ENCODE measurements at places on chromosomes 2 and 18.

- DNase-seq: no peak
Observed at GRCh38 chr18:5600378-5601071, 56.7 kb upstream of the EPB41L3 start.

GRCh38 chr18:13627639-13628038 is 98.7 kb downstream of the FAM210A start:
- no peak for DNase-seq

- no peak for DNase-seq
Observed at GRCh38 chr2:1987379-1987778, 243.1 kb upstream of the PXDN start.

DNA sequence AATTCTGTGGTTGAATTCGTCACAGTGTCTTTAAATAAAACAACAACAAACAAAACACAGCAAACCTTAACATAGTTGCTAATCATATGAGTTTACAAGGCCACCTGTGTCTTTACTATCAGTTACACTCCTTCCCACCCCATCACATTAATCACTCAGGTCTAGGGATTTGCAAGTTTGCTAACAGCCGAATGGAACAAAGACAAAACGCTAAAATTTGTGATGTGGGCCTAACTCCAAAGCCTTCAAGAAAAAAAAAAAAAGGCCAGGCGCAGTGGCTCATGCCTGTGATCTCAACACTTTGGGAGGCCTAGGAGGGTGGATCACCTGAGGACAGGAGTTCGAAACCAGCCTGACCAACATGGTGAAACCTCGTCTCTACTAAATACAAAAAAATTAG is 566 bp upstream of the POLI start:
- DNase-seq: no peak

DNA sequence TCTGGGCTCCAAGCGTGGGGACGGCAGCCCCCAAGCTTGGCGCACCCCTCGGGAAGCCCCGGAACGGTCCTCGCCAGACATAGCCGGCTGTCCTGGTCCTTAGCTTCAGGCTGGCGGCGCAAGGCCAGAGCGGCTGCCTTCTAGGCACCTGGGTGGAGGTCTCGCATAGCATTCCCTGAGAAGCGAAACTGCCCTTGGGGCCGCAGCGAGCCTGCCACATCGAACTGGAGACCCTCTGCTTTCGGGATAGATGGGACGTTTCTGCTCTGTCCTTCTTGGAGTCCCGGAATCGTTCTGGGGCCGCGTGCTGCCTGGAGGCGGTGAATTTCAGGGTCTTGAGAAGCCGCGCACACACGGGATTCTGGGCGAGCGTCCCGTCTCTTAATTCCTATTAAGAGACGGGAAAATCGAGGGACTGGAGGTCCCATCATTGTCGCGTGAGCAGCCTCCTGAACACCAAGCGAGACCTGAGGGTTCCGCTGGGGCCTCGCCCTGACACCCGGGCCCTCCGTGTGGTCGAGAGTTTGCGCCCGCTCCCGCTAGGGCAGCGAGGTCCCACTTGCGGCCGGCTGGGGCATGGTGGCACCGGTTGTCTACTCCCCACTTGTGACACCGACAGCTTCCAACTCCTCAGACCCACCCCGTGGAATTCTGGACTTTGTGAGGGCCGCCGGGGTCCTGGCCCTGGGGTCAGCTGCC is 9.7 kb upstream of the EN1 start:
- DNase-seq: no peak

DNA sequence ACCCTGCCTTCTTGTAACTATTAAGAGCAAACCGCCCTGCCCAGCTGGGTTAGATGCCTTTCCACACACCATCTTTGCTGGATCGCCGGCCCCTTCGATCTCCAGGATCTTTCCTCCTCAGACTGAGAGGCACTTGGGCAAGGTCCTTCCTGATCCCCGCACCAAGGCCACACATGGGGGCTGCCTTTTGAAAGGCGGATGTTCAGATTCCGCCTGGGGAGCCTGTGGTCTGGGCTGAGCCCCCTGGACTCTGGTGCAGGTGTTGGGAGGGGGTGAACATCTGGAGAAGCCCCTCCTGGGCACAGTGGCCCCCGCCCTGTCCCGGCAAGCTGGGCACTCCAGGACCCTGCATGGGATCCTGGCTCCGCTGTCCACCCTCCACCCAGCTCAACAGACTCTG is 135.4 kb upstream of the HDAC4 start:
- no peak for DNase-seq

- DNase-seq: no peak
Observed at GRCh38 chr18:36974686-36975085, 145.8 kb downstream of the KIAA1328 start.

DNA sequence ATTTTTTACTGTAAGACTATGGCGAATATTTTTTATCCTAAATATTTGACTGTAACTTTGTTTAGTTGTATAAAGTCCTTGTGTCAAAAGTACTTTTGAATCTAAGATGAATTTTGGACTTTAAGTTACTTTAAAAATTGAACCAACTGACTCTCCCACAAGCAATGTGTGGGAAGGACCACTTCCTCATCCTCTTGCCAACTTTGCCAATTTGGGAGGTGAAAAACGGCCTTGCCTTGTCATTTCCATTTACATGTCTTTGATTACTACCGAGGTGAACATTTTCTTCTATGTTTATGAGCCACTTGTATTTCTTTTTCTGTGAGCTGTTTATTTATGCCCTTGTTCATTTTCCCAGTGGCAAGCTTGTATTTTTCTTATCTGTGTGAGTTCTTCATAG is 12.8 kb upstream of the MSGN1 start:
- DNase-seq: no peak

DNA sequence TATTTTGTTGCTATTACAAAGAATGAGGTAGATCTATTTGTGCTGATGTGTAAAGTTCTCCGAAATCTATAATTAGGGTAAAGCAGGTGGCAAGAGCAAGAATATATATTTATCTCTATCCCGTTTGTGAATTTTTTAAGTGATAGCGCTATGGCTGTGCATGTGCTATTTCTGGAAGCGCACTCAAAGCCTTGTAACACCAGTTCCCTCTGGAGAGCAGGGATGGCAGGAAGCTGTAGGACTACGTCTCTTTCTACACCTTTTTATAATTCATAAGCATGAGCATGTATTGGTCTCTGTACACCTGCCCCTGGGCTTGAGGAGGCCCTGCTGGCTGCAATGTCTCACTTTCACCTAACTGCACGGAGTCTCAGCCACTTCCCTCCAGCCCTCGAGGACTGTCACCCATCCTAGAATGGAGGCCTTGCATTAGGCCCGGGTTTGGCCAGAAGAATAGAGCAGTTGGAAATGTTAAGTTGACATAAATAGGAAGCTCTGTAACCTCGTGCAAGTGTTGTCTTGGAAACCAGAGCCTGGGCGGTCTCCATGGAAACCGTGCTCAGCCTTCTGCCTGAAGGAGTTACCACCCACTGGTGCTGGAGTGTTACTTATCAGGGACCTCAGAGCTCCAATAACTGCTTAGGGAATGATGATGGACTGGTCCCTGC is 20.9 kb downstream of the ITM2C start:
- DNase-seq: no peak

DNA sequence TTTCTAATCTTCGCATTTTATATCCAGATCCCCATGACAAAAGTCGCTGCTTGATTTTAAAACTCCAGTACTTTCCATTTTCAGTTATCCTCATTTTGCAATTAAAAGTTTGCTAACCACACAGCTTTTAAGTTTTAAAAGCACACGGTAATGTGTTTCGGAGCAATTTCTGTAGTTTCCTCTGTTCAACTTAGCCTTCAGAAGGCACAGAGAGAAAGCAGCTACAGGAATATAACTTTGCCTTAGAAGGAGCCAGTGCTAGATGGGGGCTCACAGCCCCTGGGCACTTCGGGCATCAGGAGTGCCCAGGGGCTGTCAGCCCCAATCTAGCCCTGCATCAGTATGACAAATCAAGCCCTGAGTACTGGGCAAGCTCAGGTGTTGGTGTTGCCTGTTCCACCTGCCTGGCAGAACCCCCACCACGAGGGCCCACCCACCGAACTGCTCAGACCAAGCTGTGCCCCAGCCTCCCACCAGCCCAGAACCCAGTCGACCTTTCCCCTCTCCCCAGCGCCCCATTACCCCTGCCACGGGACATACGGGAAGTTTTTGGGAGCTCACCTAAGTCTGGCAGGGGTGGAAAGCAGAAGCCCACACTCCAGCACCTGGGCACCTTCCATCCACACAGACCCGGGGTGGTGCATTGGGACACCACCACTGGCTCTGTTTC is 47.3 kb downstream of the TRABD2A start:
- no peak for DNase-seq

DNA sequence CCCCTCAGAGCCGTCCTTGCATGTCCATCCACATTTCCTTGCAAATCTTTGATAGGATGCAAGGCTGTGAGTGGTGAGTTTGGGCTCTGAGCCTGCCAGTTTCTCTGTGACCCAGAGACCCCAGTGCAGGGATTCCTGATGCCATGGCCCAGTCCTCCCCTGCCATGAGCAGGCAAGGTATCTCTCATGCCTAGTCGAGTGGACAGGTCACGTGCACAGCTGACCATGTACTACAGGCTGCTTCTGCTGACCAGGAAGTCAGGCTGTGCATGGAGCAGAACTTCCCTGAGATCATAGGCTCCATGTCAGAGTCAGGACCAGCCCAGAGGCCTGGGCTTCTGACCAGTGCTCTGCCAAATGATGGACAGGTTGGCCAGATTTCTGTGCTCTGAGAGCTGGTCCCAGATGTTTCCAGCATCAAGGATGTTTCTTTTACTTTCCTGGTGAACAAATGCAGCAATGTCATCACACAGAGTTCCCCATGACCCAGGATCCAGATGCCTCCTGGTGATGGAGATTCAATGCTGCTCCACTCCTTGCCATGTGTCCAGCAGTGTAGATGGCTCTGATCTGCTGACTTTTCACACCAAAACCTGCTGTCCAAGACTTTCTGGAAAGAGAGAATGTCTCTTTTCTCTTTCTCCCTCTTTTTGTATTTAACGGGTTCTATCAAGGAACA is 321.6 kb upstream of the HS6ST1 start:
- no peak for DNase-seq

GRCh38 chr2:62045017-62045543 is 139.6 kb downstream of the COMMD1 start:
- DNase-seq: no peak

DNA sequence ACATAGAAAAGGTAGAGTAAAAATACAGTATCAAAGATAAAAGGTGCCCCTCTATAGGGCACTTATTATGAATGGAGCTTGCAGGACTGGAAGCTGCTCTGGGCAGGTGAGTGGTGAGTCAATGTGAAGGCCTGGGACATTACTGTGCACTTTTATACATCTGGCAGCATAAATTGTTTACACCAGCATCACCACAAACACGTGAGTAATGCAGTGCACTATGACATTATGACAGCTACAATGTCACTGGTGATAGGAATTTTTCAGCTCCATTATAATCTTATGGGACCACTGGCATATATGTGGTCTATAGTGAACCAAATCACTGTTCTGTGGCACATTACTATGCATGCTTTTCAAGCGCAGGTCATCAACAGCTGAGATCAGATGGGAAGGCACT is 48.1 kb downstream of the TPGS2 start:
- DNase-seq: no peak

- DNase-seq: no peak
Observed at GRCh38 chr2:26325851-26326250, 20.1 kb upstream of the SELENOI start.

- DNase-seq: no peak
Observed at GRCh38 chr2:128756365-128756717, 437.7 kb upstream of the HS6ST1 start.

GRCh38 chr2:215604606-215605005 is 168.7 kb upstream of the FN1 start:
- DNase-seq: no peak

DNA sequence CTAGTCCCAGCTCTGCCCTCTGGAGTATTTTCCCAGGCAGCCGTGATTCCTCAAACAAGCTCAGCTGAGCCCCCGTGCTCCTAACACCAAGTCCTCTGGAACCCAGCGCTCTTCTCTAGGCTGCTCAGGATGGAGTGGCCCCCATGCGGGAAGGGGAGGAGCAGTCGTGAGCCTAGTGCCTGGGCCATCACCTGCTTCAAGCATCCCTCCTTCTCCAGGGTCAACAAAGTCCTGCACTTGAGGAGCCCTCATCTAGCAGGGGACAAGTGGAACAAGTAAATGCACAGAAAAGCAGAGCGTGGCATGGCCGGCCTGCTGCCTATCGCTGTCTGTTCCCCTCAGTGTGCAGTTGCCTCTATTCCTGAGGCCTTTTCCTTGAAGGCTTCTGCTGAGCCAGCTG is 168.6 kb downstream of the INHBB start:
- DNase-seq: no peak

DNA sequence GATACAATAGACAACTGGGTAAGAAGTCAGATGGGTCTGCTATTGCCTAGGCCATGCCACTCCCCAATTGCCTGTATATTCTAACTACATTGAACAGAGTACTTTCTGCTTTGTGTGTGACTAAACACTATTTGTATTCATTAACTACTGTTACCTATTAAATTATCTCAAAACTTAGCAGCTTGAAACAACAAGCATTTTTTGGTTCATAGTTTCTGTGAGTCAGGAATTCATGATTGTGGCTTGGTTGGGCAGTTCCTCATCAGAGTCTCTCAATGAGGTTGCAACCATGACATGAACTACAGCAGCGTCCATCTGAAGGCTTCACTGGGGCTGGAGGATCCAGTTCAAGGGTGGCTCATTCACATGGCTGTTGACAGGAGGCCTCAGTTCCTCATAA is 205.7 kb downstream of the EN1 start:
- no peak for DNase-seq

DNA sequence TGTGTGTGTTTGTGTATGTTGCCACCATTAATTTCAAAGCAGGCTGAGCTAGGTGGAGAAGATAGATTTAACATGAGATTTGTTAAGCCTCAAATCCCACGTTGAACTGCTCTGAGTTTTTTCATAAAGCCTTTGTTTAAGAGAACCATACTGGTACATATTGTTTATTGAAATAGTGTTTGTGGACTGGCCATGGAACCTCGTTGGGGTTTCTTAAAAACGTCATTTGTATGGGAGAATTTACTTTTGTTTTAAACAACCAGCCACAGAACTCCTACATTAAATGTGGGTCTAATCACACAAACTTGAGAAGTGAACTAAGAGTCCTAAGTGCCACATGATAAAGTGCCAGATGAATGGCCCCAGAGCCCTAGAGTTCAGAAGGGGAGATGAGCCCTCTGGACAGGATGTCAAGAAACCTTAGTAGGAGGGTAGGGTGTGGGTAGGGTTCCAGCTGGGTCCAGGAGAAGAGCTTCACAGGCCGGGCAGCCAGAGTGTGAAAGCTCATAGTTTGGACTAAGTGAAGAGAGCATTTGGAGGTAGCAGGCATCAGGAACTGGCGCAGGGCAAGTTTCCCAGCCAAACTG is 120.6 kb upstream of the EML6 start:
- DNase-seq: no peak

DNA sequence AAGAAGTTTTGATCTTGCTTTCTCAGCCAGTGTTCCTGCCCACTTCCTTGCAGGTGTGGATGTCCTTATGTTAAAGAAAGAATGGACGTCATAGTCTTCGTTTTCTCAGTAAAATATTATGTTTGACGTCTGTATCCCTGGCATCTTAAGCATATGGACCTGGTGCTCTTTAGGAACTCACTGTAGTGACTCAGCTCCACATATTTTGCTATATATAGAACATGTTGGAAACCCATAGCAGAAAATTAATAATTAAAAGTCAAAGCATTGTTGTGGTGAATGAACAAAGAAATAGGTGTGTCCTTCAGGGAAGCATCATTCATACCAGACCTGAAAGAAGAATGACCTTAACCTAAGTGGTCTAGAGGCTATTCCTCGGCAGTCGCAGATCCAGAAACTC is 196.1 kb downstream of the MCFD2 start:
- DNase-seq: no peak

GRCh38 chr2:2050446-2050845 is 280.6 kb downstream of the MYT1L start:
- no peak for DNase-seq

GRCh38 chr18:25727281-25727985 is 363.0 kb downstream of the SS18 start:
- DNase-seq: no peak

Data from hematopoietic multipotent progenitor cell treated with erythropoietin and hydrocortisone succinate and interleukin-3 and kit ligand, for 17 days (in vitro differentiated cells).